ENCODE measurements at places on chromosomes 6 and 20.

- no peak for DNase-seq
Observed at GRCh38 chr6:25320459-25320858, 41.3 kb downstream of the CARMIL1 start.

GRCh38 chr6:151370509-151371078, 20.8 kb downstream of the ZBTB2 start:
- DNase-seq, result no peak

DNA sequence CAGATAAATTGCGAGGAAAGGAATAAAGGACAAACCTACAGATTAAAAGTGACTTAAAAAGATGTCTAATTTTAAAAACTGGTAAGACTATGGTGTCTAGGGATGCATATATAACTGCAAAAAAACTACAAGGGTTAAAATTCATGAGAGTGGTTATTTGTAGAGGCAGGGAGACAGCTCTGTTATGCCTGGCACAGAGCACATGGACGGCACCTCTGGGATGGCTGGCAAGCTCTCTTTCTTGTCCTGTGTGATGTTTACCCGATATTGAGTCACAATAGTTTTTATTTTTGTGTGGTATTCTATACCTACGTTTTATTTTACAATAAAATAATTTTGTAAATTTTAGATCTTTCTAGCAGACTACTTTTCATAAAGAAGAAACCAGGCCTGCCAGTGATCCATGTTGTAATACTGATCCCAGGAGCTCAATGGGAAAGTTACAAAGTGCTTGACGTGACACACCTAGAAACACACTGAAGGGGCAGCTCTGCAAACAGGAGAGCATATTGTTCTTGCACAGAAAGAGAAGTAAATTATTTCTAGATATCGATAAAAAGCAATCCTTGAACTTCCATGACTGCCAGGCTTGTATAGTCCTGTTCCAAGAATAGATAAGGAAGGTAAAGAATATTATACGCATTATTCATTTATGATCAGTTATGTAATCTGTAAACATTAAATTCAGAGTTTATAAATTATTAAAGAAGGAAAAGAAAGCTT, 290.0 kb downstream of the PTPRK start:
- no peak for DNase-seq

- no peak for DNase-seq
Observed at GRCh38 chr6:24194978-24195700, 69.1 kb downstream of the NRSN1 start.

GRCh38 chr6:137952247-137952646, 85.2 kb downstream of the TNFAIP3 start:
- no peak for DNase-seq

GRCh38 chr6:156826290-156826955, 49.2 kb downstream of the ARID1B start:
- DNase-seq, result no peak

DNA sequence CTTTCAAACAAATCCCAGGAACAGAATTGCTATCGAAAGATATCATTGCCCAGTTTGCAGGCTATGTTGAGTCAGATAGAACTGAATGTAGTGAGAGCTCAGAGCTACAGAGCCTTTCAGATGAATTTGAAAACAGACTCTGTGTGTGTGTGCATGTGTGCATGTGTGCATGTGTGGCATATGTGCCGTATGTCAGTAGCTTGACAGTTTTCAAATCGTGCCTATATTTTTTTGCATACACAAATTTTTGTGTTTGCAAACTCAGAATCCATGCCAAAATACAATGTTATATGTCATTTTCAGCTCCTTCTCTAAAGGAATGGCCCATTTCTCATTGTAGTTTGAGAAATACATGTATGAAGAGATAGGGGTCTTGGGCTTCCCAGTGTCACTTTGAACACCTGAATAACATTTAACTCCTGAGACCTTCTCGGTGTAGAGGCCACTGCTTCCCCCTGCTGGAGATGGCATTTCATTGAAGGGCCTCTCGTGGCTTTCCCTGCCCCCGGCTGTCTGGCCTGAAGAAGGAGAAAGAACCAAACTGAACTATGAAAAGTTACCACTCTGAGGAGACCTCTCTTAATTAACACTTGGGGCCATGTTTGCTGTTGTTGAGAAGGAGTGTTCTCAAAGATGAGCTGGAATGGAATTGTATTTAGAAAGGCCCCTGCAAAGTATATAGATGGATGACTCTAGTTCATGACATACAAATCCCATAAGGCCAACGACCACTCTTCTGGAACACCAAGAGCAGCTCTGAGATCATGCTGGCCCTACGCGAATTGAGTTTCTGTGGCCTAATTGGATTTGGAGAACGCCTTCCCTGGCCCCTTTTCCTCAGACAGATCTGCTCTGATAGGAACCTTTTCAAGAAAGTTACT, 58.7 kb downstream of the VAPB start:
- DNase-seq, result peak; percentile 79

DNA sequence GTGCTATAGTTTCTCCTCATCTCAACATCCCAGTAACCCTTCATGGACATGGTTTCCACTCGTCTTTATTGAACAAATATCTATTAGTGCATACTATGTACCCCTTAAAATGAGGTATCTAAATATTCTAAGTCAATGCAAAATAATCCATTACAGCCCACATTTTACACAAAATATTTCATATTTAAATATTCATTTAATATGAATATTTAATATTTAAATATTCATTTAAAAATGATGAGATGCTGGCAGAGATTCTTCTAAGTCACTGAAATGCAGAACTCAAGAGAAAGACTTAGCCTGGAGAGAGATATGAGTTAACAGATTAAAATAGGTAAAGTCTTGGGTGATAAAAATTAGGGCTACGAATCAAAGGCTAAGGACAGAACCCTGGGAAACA, 17.9 kb downstream of the EPB41L2 start:
- no peak for DNase-seq

- DNase-seq, result no peak
Observed at GRCh38 chr6:134357022-134357487, 39.1 kb upstream of the SGK1 start.

GRCh38 chr6:47209632-47210031, 100.1 kb downstream of the TNFRSF21 start:
- no peak for DNase-seq

- no peak for DNase-seq
Observed at GRCh38 chr6:34816635-34817301, 24.9 kb downstream of the BLTP3A start.

GRCh38 chr6:44967481-44967880, 360.6 kb upstream of the RUNX2 start:
- DNase-seq, result no peak

DNA sequence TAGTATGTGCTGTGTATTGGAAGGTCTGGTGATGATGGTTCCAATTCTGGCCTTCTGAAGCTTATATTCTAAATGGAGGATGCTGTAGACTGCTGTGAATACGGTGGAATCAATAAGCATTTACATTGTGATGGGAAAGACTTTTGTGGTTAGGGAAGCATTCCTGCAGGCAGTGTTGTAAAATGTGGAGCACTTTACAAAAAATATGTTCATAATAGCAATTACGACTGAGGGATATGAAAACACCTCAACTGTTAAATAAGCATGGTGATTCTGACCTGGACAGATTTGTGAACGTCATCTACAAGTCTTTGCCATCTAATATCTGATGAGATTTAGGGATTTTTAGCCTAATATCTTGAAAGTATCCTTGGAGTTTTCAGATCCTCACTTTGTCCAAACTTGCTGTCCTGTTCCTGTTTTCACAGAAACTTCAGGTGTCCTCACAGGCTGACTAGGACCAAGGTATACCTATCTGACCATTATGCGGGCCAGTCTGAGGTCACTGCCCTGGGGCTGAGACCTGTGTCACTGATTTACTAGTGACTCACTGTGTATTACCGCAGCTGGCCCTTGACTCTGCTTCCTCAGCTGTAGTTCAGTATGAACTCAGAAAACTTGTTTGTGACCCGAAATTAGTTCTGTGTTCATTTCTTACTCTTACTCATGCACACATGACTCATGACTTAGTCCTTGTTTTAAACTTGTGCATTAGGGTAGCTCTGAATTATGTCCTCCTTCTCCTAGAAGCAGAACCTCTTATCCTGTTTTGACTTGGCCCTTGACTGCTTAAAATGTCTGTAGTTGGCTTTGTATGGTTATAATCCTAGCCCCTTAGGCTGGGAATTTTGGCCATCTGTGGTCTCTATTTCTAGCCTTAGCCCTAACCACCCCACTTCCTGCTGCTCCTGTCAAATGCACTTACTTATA, 343.0 kb downstream of the CDKAL1 start:
- peak; percentile 85 for DNase-seq

GRCh38 chr6:4727671-4728435, 48.4 kb upstream of the CDYL start:
- no peak for DNase-seq

- DNase-seq, result no peak
Observed at GRCh38 chr6:10033223-10033829, 381.5 kb downstream of the TFAP2A start.

GRCh38 chr6:146985111-146985510, 219.1 kb upstream of the STXBP5 start:
- no peak for DNase-seq

DNA sequence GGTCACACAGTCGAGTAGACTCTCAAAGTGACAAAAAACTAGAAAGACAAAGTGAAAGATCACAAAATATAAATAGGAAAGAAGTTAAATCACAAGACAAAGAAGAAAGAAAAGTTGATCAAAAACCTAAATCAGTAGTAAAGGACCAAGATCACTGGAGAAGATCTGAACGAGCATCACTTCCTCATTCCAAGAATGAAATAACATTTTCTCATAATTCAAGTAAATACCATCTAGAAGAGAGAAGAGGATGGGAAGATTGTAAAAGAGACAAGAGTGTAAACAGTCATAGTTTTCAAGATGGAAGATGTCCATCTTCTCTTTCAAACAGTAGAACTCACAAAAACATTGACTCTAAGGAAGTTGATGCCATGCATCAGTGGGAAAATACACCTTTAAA, 31.6 kb upstream of the GJA10 start:
- no peak for DNase-seq

DNA sequence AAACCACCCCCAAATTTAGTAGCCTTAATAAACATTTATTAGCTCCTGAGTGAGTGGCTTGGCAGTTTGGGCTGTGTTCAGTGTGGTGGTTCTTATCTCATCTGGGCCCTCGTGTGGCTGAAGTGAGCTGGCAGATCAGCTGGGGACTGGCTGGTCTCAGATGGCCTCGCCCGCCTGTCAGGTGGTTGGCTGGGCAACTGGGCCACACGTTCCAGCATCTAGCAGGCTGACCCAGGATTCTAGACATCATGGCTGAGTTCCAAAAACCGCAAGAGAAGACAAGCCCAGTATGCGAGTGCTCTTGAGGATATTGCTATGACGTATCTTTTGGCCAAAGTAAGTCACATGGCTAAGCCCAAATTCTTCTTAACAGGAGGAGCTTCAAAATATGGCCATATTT, 28.9 kb downstream of the EIF2S2 start:
- DNase-seq, result peak; percentile 96

DNA sequence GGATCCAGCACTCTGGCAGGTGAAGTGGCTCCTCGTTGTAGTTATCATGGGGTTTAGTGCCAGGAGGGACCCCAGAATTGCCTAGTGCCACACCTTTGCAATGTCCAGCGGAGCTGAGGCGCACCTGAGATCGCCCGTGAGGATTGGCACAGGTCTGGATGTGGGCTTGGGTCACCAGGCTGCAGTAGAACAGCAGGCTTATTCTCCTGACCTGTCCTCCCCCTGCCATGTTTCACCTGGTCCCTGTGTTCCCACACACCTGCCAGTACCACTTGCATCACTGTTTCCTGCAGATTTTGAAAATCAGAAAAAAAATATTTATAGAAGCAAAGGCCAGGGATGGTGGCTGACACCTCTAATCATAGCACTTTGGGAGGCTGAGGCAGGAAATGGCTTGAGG, 16.7 kb downstream of the ENTPD6 start:
- no peak for DNase-seq

DNA sequence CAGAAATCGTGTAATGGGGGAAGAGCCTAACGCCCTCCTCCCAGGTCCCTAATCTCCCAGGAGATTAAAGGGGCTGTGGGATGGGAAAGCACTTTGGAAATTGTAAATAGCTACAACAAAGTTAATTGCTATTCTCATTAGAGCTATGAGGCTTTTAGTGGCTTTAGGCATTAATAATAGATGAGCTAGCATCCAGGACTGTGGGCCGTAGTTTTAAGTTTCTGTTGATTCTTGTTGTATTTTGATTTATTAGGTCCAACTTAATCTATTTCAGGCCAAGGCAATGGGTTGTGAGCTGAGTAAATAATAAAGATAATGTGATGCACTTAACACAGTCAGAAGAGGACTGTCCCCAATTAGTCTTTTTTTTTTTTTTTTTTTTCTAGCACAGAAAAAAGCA, 67.7 kb downstream of the ANKRD6 start:
- no peak for DNase-seq

DNA sequence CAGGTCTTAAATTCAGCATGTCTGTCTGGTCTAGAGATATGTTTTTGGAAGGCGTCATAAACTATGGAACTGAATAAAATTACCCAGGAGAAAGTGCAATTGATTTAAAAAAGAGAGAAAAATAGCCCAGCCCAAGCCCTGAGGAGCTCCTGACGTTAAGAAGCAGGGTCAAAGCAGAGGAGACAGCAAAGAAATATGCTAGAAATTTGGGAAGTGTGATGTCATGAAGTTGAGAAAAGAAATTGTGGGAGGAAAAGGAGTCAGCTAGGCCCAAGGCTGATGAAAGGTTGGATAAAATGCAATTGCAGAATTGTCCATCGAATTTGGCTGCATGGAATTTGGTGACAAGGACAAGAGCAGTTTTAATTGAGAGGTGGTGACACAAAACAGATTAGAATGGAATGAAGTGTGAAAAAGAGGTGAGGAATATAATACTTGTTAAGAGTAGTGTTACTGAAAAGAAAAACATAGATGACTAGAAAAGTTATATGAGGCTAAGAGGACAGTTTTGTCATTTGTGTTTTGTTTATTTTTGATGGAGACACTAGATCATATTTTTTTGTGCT, 381.6 kb downstream of the LAMA2 start:
- DNase-seq, result no peak

- no peak for DNase-seq
Observed at GRCh38 chr6:39904946-39905639, 29.2 kb downstream of the MOCS1 start.

DNA sequence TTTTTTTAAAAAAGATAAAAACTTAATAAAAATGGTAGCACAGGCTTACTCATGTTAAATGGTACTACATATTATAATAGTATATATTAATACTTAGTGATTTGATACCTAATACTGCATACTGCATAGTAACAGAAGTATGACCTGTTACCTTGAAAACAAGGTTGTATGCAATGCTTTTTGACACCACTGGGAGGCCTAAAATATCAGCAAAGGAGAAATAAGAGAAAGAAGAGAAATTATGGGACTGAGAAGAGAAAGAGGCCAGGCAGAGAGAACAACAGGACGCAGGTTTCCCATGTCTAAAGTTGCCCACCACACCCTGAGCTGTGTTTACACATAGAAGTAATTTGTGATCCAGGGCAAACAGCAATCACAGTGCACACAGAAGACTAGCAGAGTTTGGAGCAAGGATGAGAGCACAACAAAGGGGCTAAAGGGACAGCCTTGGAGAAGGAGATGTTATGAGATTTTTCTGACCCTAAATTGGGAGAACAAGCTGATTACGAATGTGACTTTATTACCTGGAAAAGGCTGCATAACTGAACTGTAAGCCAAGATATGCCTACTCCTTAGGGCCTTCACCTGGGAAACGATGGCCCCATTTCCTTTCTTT, 73.2 kb downstream of the ROS1 start:
- peak; percentile 36 for DNase-seq

Data from RWPE1 (cell line).